ENCODE measurements at places on chromosomes 7 and 10.

GRCh38 chr7:155529346-155529745 is 17.0 kb downstream of the CNPY1 start:
- no peak for DNase-seq

DNA sequence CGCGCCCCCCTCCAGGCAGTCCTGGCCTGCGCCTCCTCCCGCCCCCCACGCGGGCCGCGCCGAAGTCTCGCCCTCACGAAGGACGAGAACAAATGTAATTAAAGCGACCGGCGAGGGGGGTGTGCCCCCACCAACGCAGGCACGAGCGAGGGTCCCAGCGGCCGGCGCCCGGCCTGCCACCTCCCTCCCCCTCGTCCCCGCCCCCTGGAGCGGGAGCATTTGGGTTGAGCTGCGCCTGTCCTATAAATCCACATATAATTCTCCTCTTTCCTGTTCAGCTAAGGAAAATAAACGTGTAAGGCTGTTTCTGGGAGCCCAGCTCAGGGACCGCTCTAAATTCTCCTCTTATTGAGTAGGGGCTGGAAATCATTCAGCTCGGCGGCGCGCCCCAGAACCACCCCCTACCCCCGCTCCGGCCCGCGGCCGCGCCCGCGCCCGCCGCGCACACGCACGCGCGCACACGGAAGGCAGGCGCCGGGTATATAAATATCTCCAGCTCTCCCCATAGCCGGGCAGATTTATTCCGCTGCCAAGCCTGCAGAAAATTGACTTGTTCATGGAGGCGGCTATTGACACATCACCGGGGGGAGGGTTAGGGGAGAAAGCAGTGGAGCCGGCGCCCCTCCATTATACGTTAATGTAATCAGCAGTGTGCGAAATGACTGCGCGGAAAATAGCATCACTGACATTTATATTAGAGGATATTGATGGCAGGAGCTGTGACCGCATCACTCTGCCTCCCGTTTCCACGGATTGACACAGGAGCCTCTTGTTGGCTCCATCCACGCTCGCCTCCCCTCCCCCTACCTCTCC is 61.6 kb upstream of the BTRC start:
- DNase-seq = no peak

- no peak for DNase-seq
Measured at GRCh38 chr7:134353411-134353810, 36.7 kb upstream of the SLC35B4 start.

DNA sequence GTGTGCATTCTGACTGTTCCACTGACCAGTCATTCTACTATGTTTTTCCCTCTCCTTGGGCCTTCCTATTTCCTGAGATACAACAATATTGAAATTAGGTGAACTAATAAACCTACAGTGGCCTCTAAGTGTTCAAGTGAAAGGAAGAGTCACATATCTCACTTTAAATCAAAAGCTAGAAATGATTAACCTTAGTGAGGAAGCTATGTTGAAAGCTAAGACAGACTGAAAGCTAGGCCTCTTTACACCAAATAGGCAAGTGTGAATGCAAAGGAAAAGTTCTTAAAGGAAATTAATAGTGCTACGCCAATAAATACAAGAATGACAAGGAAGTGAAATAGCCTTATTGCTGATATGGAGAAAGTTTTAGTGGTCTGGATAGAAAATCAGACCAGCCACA is 5.7 kb upstream of the DYNC1I1 start:
- DNase-seq = no peak

DNA sequence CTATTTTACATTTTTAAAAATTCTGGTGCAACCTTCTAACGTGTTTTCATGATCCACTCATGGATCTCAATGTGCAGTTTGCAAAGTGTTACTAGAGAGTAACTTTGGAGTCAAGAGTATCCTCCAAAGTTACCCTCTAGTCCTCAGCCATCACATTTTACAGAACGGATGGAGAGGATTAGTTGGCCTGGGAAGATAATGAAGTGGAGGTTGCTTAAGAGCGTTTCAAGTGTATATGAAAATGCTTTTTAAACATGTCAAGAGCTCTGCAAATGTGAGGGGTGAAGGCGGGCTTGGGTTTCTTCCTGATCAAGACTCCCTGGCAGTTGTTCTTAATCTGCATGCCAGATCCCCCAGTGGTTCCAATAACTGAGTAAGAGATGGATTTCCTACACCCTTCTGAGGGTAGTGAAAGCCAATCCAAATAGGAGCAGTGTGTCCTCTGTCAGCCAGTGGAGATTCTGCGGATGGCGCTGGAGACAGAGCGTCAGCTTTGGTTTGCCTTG is 299.4 kb upstream of the NPVF start:
- no peak for DNase-seq

- DNase-seq = peak; percentile 16
Measured at GRCh38 chr10:46297406-46298204, 10.8 kb downstream of the ANTXRL start.

GRCh38 chr7:66631471-66631870 is 2.8 kb downstream of the KCTD7 start:
- DNase-seq = no peak

GRCh38 chr7:105963038-105963667 is at the start of gene CDHR3:
TSS of gene CDHR3 (plus strand) at chr7:105963264. CDS start at chr7:105963319, 55 bp downstream.
- DNase-seq = no peak

- no peak for DNase-seq
Measured at GRCh38 chr10:34731885-34732701, 83.0 kb downstream of the PARD3 start.

- DNase-seq = no peak
Measured at GRCh38 chr7:131131746-131132431, 195.8 kb upstream of the MKLN1 start.

- DNase-seq = no peak
Measured at GRCh38 chr10:115125505-115125904, 32.3 kb downstream of the ATRNL1 start.

DNA sequence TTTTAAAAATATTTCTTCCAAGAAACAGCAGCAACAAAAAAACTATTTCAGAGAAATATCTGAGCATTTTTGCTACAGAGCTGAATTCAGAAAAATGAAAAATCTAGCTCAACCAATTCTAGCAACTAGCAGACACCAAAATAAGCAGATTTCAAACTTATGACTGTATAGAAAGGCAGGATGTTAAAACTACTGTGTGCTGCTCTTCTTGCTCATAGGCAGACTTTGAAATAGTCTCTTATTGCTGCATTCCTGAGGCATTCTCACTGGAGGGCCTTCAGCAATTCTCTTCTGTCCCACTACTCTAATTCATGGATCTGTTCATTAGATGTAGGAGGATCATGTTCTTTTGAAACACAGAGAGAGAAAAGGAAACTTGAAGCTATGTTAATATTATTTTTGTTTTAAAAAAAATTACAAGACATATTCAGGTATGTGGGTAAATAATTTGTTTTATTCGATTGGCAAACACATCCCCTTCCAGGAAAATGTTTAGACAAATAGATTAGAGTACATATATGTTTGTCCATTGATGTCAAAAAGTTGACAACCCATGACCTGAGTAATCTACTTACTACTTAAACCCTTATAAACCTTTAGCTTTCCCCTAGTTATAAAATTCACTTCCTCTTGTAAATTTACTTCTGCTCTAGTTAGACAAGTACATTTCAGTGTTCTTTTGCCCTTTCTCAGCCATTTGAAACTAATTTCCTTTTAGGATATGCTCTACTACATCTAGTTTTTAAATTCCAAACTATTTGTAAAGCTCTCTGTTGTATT is 428.2 kb upstream of the POT1 start:
- DNase-seq = no peak

- no peak for DNase-seq
Measured at GRCh38 chr10:8301333-8301732, 246.8 kb downstream of the GATA3 start.

- no peak for DNase-seq
Measured at GRCh38 chr10:129899276-129900130, 64.6 kb downstream of the EBF3 start.

- no peak for DNase-seq
Measured at GRCh38 chr10:58588673-58589265, 76.1 kb downstream of the BICC1 start.

GRCh38 chr10:74585231-74586087 is 240.9 kb upstream of the KAT6B start:
- no peak for DNase-seq

GRCh38 chr10:114526126-114526503 is 121.8 kb upstream of the AFAP1L2 start:
- peak; percentile 77 for DNase-seq

DNA sequence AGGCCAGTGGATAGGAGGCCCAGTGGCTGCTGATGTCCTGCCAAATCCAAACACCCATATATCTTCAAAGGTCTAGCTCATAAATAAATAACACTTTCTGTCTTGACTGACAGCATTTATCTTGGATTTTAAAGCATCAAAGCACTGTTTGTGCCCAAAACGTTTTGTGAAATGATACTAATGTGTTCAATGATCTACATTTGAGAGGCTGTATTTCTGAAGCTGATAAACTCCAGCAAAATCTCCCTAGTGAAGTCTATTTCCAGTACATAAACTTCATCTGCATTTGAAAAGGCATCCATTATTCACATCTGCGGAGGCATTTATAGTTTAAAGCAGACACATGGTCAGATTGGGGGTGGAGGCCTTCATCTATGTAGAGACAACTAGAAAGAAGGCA is 276.3 kb downstream of the HPSE2 start:
- no peak for DNase-seq

- no peak for DNase-seq
Measured at GRCh38 chr7:24987331-24987842, 7.4 kb upstream of the OSBPL3 start.

GRCh38 chr7:134892963-134893362 is 93.3 kb upstream of the AGBL3 start:
- no peak for DNase-seq

GRCh38 chr10:121080281-121080891 is 229.2 kb downstream of the WDR11 start:
- no peak for DNase-seq

GRCh38 chr10:32922170-32922569 is 35.9 kb downstream of the ITGB1 start:
- no peak for DNase-seq

- DNase-seq = no peak
Measured at GRCh38 chr10:122010405-122011050, 21.6 kb downstream of the TACC2 start.

- no peak for DNase-seq
Measured at GRCh38 chr10:106436123-106436715, 728.3 kb downstream of the SORCS1 start.

- DNase-seq = no peak
Measured at GRCh38 chr10:116259638-116260037, 13.4 kb downstream of the GFRA1 start.

DNA sequence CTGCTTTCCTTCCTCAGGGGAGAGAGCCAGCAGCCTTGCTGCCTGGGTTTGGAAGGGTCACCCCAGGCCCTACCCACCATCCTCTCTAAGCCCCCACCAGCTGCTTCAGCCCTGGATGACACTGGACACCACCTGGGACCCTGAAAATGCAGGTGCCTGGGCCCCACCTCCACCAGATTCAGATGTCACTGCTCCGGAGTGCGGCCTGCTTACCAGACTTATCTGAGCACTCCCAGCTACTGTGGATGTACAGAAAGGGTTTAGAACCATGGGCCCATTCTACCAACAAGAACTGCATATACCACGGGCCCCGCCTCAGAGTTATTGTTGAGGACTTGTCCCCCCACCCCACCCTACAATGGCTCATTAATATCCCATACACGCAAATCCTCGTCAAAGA is 172.3 kb downstream of the PTPRN2 start:
- no peak for DNase-seq

DNA sequence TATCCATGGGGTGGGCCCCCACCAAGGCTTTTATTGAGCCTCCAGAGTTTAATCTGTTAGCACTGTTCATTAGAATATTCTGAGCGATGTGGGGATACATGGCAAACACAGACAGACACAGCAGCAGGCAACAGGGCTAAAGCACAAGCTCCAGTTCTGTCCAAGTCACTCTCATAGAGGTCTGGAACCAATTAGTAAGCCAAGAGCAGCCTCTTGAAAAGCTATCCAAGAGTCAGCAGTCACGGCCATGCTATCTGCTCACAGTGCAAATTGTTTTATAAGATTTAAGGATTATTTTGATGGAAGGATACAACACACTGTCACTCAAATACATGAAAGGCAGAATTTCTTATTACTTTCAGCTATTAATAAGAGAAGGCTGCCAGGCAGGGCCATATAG is 86.4 kb upstream of the DGKB start:
- no peak for DNase-seq

- DNase-seq = peak; percentile 60
Measured at GRCh38 chr7:36657036-36657660, 67.1 kb downstream of the AOAH start.

GRCh38 chr10:81414038-81414437 is 461.0 kb upstream of the NRG3 start:
- no peak for DNase-seq

DNA sequence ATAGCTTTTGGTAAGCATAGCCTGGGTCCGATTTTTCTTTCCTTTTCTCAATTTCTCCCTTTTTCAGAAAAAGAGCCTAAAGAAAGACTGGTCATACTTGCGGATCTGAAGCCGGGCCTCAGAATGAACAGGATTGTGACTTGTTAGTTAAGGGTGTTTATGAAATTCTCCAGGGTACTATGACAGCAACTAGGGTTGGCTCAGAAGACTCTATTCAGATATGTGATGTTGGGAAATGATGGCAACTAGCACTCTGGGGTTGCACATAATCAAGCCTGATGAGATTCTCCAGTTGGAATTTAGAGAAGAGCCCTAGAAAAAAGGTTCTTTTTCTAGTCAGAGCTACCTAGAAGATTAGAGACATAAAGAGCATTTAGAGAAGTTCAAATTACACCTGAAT is 352.4 kb upstream of the POM121L12 start:
- DNase-seq = no peak

Data from CD4-positive, alpha-beta T cell (primary cell).